ENCODE measurements at places on chromosomes 5 and 9. TPM values are rescaled to one million over a fixed set of nuclear protein-coding genes. Genes with fewer than 3 reads are reported as not detected.

RMRP gene
- 78,439 TPM for total RNA-seq

ZDHHC11B gene
- 17.5 TPM for total RNA-seq

RASGRF2 gene
- total RNA-seq: 22.5 TPM

C8G gene
- total RNA-seq: not detected

GFI1B gene
- not detected for total RNA-seq

NMUR2 gene
- not detected for total RNA-seq

C9orf152 gene
- total RNA-seq: not detected

CDH10 gene
- 50.7 TPM for total RNA-seq

RGS14 gene
- total RNA-seq: 5.0 TPM

AGGF1 gene
- 32.2 TPM for total RNA-seq

CFAP157 gene
- 0.94 TPM for total RNA-seq

ENHO gene
- total RNA-seq: 27.5 TPM

KIF2A gene
- 333 TPM for total RNA-seq

CER1 gene
- total RNA-seq: 0.63 TPM

CARD9 gene
- total RNA-seq: 0.63 TPM

GDNF gene
- total RNA-seq: not detected

BRD8 gene
- total RNA-seq: 95.8 TPM

ENTPD2 gene
- total RNA-seq: 0.63 TPM

All from parietal lobe (tissue), 2 donors.